Islet precursor cell (in vitro differentiated cells): ENCODE measurements at places on chromosomes 7 and 10.
A peak's percentile ranks its signal among the peaks of the same experiment; 100 is the strongest.

DNA sequence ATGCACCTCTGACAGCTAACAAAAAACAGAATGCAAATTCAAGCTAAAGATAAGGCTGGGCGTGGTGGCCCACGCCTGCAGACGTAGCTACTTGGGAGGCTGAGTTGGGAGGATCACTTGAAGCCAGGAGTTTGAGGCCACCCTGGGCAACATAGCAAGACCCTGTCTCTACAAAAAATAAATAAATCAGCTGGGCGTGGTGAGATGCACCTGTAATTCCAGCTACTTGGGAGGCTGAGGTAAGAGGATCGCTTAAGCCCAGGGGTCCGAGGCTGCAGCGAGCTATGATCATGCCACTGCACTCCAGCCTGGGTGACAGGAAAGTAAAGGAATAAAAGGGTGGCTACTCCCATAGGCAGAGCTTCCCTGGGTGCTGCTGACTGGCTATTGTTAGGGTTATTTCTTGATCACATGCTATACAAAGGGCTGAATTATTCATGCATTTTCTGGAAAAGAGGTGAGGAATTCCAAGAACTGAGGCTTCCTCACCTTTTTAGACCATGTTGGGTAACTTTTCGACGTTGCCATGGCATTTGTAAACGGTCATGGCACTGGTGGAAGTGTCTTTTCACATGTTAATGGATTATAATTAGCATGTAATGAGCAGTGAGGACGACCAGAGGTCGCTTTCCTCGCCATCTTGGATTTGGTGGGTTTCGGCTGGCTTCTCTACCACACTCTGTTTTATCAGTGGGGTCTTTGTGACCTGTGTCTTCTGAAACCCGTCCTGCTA is 6.9 kb upstream of the PSMG3 start:
- no peak for DNase-seq

DNA sequence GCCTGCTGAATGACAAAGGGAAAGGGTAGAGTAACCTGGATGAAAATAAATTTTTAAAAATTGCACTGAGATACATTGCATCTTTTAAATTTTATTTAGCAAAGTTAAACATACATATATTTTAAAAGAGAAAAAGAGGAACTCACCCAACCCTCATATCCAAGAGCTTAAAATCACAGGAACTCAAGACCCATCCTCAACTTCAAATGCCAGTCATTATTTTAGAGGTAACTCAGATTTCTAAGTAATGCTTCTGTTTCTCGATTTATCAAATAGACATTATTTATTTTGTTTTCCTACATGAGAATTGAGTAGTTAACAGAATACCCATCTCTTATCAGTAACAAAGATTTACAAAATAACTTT is 32.4 kb upstream of the KMT2E start:
- DNase-seq: no peak

DNA sequence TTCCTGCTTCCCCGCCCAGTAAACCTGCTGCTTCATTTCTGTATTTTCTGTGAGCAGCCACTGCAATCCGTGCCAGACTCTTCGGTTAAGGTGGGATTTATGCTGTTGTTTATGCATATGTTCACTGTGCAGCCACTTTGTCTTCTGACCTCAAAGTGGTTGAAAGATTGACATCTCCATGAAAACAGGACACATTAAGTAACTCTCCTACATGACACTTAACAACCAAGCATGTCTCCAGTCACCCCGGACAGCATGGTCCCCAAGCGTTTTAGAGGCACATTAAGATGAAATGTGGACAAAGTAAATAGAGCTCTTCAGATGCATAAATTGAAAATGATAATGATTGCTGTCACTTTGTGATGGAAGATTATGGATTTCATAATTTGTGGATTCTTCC is 421.3 kb downstream of the GFRA1 start:
- DNase-seq: no peak

DNA sequence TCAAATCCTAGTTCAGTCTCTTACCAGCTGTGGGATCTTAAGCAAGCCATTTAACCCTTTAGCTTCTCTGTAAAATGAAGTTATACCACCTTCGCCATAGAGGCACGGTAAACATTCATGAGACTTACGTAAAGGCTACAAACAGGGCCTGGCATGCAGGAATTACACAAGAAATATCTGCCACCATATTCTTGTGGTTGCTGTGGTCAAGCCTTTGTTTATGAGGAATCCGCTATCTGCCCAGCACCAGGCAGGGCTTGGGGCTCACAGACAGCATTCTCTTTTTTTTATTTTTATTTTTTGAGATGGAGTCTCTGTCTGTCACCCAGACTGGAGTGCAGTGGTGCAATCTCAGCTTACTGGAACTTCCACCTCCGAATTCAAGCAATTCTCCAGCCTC is 9.9 kb downstream of the AIFM2 start:
- DNase-seq: no peak

DNA sequence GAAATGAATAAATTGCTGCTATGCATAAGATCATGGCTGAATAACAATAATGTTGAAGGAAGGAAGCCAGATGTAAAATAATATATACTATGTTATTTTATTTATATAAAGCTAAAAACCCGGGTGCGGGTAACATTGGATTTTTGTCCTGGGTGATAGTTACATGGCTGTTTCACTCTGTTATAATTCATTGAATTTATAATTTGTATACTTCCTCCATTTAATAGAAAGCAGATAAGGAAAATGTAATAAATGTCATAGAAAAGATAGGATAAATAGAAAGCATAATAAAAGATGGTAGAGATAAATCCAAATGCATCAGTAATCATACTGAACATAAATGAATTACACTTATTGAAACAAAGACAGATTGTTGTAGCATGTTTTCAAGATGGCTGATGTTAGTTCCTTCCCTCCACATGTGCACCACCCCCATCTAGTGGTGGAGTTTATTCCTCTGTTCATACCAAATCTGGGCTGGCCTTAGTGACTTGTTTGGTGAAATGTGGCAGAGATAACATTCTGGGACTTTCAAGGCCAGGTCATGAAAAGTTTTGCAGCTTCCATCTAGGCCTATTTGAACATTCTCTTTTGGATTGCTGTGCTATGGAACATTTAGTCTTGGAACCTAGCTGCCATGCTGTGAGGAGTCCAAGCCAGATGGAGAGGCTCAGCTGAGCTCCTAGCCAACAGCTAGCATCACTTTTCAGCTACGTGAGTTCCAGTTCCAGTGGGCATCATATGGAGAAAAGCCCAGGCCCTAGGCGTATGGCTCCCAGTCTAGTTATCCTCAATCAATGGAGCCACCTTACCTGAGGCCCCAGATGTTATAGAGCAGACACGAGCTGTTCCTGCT is 46.9 kb downstream of the AHCYL2 start:
- peak; percentile 62 for DNase-seq

DNA sequence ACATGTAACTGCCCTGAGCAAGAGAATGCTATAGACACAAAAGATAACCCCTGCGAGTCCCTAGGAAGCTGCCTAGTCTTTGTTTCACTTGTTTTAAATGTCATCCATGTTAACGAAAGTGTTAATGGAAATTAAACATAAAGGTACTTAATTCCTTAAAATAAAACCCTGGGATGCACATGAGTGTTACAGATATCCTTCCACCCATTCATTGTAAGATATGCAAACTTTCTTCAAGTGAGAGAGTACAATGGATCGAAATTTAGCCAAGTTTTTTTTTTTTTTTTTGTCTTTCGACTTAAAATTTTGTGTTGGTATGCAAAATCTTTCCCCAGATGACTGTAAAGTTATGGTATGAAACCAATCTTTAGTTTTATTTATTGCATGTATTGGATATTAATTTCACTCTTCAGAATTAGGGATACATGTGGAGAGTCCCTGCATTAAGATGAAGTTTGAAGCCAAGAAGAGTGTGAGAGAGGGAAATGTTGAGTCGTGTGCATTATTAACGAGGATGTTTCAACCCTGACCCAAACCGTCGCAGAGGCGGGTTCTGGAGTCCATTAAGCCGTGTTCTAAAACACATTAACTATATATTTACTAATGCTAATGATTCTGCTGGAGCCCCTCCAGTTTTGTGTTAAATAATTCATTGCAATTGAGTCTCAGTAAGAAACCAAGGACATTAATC is 1.6 kb downstream of the CDK14 start:
- DNase-seq: no peak

DNA sequence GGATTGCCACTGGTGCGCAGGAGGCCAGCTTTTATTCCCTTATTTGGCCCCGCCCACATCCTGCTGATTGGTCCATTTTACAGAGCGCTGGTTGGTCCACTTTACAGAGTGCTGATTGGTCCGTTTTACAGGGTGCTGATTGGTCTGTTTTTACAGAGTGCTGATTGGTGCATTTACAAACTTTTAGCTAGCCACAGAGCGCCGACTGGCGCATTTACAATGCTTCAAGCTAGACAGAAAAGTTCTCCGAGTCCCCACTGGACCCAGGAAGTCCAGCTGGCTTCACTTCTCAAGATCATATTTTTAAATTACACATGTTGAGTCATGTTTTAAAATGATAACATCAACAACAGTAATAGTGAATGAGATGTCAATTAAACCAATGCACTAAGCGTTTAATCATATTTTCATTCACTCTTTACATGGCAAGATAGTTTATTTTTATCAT is 128.3 kb downstream of the CUBN start:
- DNase-seq: no peak

- no peak for DNase-seq
Measured at GRCh38 chr10:6561552-6561951, 18.5 kb downstream of the PRKCQ start.

DNA sequence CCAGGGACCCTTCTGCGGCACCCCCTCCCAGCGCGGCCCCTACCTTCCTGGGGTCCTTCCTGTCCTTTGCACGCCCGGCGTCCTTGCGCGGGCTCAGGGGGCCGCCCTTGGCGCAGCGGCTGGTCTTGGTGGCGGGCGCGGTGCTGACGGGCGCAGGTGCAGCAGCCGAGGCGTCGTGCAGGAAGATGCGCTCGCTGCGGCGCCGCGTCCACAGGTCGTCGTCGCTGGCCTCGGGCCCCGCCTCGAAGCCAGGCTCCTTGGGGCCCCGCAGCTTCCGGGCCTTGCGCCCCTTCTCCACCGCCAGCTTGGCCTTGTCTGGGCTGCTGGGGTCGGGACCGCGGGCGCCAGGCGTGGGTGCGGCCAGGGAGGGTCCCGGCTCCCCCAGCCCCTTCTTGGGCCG is 49.8 kb downstream of the SLC29A4 start:
- DNase-seq: no peak

- peak; percentile 88 for DNase-seq
Measured at GRCh38 chr10:24238519-24239247, 29.7 kb downstream of the KIAA1217 start.

DNA sequence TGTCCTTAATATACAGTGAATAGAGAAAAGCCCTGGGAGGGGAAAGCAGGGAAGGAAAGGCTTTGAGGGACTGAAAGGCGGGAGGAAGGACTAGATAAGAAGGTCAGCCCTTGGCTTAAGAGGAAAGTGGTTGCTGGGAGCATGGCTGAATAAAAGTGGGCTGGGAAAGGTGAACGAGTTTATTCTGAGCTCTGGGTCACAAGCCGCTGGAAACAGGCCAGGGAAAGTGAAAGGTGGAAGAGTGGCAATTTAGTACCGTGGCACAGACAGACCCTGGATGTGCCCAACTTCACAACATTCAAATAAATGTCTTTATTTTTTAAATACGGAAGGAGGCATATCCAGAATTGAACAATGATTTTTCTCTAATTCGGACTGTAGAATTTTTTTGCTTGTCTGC is 39.7 kb downstream of the TAC1 start:
- DNase-seq: no peak

DNA sequence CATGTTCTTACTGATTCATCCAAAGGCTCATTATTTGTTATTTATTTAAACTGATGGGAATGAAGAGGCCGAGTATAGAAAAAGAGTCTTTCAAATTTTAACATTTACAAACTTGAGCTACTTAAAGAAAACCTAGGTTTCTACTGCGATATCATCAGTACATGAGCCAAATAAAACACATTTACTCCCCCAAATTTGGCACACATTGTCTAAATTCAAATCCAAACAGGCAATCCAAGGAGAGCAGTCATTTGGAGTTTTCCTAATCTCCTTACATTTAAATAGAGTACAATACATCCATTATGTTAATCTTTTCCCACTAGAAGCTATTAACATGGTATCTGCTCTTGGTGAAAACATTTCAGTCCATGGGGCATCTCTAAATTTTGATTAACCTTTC is 2.2 kb downstream of the NMT2 start:
- DNase-seq: no peak

- no peak for DNase-seq
Measured at GRCh38 chr10:50480054-50481007, 143.4 kb downstream of the SGMS1 start.

GRCh38 chr7:120226188-120226587 is 46.8 kb upstream of the KCND2 start:
- no peak for DNase-seq

- no peak for DNase-seq
Measured at GRCh38 chr7:47839381-47839780, 108.9 kb downstream of the PKD1L1 start.

GRCh38 chr7:101941481-101942383 is 124.3 kb downstream of the CUX1 start:
- DNase-seq: no peak

GRCh38 chr7:108254259-108254658 is 124.1 kb upstream of the LAMB4 start:
- no peak for DNase-seq

DNA sequence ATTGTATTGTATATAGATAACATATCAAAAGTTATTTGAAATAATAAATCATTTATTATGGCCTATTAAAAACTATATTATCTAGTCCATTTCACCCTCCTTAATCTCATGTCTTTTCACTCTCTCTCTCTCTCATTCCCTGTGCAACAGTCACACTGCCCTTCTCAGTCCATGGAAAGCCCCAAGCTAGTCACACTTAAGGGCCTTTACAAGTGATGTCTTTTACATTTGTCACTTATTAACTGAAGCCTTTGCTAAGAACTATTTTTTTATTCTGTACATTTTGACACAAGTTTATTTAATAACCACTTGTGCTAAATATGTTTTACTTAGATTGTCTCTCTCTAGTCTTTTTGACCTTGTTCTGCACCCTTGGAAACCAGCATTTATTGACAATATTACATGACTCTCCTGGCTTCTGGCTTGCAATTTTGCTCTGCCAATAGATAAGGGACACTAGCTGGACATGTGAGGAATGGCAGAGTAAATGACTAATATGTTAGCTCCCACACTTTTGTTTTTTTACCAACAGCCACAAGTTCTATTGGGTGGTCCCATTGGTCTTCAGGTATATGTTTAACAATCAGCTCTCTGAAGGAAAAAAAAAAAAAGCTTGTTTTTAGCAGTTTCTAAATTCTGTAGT is 706.8 kb upstream of the POT1 start:
- DNase-seq: no peak

GRCh38 chr7:108454674-108455550 is 1.3 kb downstream of the NRCAM start:
- peak; percentile 72 for DNase-seq

GRCh38 chr7:101598422-101598985 is 30.6 kb downstream of the MYL10 start:
- peak; percentile 79 for DNase-seq
